NCI-H1417 treated with DMSO at 0.1 percent for 48 hours (cell line): ENCODE measurements at places on chromosomes 3 and 15.

- no peak for DNase-seq
These were observed 39.9 kb downstream of the GALNT15 start for GRCh38 chr3:16214366-16214765.

GRCh38 chr15:47778263-47778770, 61.0 kb downstream of the SEMA6D start:
- no peak for DNase-seq

- no peak for DNase-seq
These were observed 30.6 kb upstream of the CERS3 start for GRCh38 chr15:100559330-100559729.

GRCh38 chr15:28100516-28101195, 1.5 kb upstream of the OCA2 start:
- no peak for DNase-seq

DNA sequence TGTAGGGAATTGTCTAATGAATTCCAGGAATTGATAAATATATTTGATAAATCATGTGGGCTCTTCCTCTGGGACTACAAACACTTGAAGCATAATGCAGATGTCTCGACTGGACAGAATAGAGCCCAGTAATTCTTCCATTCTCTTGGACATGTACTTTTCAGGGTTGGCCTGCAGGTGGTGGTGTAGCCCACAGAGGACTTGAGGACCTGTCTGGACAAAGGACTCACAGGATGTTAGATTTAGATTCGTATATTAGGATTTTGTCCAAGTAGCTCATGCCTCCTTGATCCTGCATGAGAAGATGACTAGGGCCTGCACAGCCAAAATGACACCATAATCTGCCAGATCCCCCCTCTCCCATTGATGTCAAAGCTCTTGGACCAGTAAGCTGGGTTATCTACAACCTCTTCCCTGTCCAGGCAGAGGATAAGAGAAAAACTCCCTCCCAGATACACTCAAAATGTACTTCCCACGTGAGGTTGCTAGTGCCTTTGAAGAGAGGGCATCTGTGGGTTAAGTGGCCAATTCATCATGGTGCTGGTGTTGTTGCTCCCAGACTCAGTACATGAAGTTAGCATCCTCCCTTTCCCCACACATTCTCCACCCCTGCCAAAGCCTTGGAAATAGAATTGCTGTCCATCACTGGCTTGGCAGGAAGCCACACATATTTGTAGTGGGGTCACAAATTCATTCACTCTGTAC, 88.6 kb upstream of the ZNF280D start:
- no peak for DNase-seq

- no peak for DNase-seq
These were observed 11.7 kb downstream of the PXYLP1 start for GRCh38 chr3:141243271-141243707.

- DNase-seq = no peak
These were observed 54.0 kb downstream of the DUT start for GRCh38 chr15:48385031-48385830.

DNA sequence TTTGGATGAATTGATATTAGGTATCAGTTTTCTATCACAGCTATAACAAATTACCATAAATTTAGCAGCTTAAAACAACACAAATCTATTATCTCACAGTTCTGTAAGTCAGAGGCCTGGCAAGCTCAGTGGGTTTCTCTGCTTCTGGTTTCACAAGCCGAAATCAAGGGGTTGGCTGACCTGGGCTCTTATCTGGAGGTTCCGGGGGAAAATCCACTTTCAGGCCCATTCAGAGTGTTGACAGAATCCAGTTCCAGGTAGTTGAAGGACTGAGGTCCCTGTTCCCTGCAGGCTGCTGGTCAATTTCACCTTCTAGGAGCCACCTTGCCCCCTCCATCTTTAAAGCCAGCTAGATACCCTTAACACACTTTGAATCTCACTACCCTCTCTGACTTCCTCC, 11.1 kb upstream of the HHATL start:
- DNase-seq = no peak

- no peak for DNase-seq
These were observed 99.0 kb downstream of the ANO10 start for GRCh38 chr3:43522727-43523362.

DNA sequence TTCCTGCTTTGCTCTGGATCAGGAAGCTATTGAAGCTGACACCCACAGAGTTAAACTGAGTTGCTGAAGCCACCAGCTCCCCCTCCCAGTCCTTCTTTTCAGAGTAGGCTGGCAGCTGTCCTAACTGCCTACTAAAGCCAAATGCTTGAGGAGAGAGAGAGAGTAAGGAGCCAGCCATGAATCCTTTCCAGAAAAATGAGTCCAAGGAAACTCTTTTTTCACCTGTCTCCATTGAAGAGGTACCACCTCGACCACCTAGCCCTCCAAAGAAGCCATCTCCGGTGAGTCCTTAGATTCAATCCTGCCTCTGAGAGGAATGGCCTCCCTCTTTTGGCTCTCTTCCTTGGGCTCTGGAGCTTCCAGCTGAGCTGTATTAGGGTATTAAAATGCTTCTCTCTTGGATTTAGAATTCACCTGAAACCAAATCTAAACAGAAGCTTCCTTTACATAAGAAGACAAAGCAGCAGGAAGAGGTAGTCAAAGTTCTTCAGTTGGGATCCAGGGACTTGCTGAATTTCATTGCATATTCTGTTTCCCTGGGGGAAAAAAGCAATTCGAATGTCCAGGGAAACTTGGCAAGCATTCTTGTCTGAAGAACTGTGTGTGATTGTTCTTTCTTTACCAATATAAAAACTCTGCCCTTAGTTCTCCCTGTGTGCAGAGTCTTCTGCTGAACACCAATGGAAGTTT, at the start of gene SLC15A2:
Gene SLC15A2, plus strand, starts transcription at position 101 of the 690 bp plus-strand sequence. Its CDS starts 76 bp downstream, at position 177.
- DNase-seq = no peak
